CD4-positive, alpha-beta T cell treated with Interleukin-2 at 100 ng/mL for 4 hours (primary cell): ENCODE measurements at places on chromosomes 12 and 14.

- no peak for DNase-seq
Observed at GRCh38 chr12:30296486-30296885, 399.2 kb downstream of the IPO8 start.

- peak; percentile 39 for DNase-seq
Observed at GRCh38 chr14:70934502-70935134, 27.4 kb downstream of the PCNX1 start.

- no peak for DNase-seq
Observed at GRCh38 chr14:22884076-22884737, 1.2 kb downstream of the REM2 start.

DNA sequence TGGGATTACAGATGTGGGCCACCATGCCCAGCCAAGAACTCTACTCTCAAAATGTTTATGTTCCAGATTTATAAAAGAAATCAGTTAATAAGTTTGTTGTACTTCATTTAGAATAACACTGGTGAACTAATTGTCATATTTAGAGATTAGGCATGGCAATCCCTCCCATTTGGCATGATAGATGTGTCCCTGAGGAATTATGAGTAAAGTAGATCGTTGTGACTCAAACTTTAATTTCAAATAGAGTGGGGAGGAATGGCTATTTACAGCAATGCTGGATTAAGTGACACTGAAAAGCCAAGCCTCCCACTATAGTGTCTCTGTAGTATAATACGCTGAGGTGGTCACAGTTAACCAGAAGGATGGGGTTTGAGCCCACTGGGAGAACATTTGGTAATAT, 39.3 kb upstream of the RTRAF start:
- DNase-seq = no peak

DNA sequence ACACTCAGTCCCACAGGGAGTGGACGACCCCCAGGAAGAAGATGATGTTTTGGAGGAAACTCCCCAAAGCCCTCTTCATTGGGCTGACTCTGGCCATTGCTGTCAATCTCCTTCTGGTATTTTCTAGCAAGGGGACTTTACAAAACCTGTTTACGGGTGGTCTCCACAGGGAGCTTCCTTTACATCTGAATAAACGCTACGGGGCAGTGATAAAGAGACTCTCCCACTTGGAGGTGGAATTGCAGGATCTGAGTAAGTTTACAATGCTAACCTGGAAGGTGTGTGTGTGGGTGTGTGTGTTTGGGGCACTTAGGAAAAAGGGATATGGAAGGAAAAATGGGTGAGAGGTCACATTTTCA, 416 bp downstream of the GALNT8 start:
- DNase-seq = no peak

GRCh38 chr14:37573356-37573755, 21.7 kb downstream of the FOXA1 start:
- DNase-seq = no peak

DNA sequence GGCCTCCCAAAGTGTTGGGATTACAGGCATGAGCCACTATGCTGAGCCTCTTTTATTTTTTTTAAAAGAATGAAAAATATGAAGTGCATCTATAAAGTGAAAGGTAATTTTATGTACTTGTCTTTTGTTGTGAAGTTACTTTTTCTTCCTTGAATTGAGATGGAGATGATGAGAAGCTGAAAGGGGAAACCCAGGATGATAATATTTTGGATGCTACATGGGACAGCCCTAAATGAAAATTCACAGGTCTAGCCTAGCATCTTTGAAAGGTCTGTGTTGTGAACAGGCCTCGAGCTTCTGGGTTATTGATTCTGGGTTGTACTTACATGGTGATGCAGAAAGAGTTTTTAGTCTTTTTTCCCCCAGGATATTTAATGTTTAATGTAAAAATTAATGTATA, 14.6 kb downstream of the DIP2B start:
- DNase-seq = no peak

- no peak for DNase-seq
Observed at GRCh38 chr12:25775968-25776367, 182.5 kb upstream of the RASSF8 start.

DNA sequence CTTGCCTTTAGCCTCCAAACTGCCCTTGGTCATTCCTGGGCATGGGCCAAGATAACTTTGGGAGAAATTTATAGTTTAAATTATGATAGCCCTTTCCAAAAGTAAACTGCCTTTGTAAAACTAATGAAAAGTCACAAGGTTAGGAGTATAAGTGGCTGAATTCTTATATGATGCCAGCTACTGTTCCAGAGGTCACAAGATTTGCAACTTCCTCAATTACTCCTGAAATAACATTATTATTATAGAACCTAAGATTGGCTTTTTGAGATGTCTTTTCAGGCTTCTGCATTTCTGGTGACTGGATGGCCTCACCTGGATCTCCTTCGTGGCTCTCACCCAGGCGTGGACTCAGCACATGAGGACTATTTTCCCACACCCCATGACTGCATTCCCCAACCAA, 55.0 kb downstream of the OSBPL8 start:
- no peak for DNase-seq

GRCh38 chr14:58637040-58637390, 747 bp upstream of the DACT1 start:
- peak; percentile 23 for DNase-seq

DNA sequence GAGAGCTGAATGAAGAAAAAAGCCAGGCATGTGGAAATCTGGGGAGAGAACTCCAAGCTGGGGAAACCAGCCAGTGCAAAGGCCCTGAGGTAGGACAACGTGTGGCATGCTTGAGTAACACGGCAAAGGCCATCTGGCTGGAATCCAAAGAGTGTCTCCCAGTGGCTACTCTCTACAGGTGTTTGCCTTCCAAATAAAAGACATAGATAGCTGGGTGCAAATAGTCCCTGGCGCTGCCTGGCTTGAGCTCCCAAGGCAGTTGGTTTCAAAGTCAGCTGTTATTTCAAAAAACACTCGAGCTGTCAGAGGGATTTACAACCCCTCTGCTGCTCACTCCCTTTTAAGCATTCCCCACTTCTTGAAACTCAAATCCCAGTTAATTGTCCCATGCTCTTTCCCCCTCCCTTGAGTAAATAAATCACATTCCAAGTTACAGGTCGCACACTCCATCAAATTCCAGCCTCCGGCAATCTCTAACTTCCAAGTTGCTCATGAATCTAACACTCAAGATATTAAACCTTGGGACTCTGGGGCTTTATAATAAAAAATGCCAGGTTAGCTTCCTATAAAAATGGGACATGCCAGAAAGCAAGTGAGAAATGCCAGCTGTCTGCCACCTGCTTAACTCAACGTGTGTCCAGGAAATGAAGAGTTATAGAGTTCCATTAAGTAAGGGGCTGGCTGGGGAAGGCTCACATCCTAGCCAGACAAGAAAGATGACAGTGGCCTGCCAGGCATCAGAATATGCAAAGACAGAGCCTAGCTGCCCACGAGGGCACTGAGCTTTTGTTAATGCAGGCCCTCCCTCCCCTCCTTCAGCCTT, 133.6 kb upstream of the NOS1 start:
- DNase-seq = no peak

DNA sequence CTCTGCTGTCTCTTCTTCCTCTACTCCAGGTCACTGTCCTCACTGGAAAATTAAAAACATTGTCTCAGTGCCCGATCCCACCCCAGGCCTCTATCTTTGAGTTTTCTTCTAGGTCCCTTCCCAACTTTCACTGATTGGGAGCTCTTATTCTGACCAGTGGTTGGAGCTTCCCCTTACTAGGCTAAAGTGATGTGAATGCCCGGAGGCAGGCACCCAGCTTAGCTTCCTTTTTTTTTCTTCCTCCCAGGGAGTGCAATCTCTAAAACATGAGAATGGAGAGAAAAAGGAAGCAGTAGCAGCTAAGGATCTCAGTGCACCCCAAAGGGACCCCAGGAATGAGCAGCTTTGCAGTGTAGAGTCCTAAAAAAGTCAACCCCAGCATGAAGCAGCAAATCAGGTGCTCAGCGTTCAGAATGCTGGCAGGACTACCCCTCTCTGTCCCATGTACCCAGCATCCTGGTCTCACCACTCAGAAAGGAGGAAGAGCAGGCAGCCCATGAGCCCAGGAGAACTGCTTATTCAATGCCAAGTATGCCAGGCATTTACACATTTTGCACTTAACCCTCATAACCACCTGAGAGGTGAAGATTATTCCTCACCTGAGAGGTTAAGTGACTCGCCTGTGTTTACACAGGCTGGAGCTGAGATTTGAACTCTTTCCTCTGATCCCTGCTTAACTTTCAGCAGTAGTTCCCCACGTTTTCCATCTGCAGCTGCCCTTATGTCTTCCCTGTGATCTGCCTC, 146.2 kb upstream of the PWP1 start:
- no peak for DNase-seq

GRCh38 chr14:88424573-88424972, 39.1 kb downstream of the SPATA7 start:
- DNase-seq = no peak

DNA sequence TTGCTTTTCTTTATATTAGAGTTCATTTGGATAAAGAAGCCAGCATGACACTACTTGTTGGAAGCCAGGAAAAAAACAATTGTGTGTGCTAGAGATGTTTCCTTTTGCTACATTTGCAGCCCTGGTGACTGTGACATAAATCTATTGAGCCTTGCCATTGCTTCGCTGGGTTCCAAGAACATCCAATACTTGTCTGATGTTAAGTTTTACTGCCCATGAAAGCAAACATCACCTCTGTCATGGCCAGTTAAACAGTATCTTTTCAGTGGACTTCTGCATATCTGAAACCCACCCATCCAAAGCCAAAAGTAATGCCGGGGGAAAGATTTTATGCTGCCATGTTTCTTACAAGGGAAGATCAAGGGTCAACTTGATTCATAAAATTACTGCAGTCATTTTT, 184.0 kb downstream of the MSRB3 start:
- DNase-seq = no peak

GRCh38 chr14:51540364-51540763, 111.3 kb upstream of the FRMD6 start:
- no peak for DNase-seq

DNA sequence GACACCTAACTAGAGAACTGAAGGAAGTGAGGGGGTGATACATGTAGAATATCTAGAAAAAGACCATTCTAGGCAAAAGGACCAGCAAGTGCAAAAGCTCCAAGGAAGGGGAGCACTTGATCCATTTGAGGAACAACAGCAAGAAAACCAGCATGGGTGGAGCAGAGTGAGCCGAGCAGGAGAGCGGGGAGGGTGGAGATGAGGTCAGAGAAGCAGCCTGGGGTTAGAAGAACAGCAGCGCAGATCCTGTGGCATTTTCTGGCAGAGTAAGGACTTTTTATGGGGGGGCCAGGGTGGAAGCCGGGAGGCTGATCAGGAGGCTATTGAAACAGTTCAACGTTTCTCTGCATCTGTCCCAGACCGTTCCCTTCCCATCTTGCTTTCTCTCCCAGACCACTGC, 24.5 kb upstream of the TMCC3 start:
- peak; percentile 4 for DNase-seq

DNA sequence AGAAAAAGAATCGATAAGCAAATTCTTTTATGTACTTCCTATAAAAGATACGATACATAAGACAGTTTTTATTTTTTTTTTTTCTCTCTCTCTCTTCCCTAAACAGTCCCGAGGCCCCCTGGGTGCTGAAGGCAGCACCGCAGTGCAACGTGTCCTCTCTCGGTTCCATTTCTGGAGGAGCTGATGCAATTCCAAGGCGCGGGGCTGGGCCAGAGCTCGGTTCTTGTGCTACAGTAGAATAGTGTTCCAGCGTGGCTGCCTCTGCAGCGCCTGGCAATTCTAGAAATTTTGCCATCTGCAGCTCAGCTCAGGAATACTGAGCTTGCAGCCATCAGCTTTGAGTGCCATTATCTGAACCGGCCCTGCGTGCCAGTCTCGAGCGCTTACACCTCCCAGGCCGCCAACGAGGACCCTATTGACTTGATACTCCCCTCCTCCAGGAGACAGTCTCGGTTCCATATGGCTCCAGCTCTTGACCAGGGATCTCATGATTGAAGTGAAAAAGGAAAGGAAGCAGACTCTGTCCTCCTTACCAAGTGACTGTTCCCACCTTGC, 630 bp downstream of the ALDH1L2 start:
- no peak for DNase-seq

GRCh38 chr14:61699027-61699426, 3.7 kb downstream of the HIF1A start:
- no peak for DNase-seq

DNA sequence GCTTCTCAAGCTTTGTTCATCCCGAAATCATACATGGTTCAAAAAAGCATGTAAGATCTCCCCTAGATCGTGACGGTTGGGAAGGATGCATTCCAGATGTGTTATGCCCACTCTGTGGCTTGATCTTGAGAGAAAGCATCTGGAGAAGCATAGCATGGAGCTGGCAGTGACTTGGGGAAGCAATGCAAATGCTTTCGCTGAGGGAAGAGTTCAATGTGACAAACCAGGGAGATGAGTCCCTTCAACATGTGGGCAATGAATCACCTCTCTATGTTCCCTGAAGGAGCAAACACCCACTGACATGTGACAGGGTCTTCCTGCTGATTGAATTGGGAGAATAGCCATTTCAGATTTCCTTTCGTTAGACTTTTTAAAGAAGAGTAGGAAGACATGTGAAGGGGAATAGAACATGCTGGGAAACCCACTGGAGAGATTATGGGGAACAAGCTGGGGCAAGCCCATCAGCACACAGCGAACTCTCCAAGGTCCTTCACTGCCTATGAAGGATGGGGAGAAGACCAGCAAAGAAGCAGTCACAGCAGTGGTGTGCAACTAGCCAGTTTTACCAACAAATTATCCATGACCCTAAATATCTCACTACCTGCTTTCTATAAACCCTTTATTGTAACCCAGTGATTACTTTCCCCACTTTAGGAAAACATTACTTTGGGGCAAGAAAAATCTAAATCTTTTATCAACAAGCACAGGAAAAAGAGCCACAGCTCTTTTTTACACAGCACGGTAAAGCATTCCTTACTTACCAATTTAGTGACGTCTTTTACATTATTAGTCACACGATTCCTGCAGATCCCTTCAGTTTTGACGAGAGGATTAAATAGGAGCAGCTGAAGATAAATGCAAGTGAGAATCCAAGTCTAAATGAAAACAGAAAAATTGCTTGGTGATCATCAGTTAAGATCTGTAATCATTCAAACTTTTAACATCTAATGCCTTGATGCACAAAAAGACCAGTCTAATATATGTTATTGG, 35.0 kb downstream of the KITLG start:
- DNase-seq = no peak

DNA sequence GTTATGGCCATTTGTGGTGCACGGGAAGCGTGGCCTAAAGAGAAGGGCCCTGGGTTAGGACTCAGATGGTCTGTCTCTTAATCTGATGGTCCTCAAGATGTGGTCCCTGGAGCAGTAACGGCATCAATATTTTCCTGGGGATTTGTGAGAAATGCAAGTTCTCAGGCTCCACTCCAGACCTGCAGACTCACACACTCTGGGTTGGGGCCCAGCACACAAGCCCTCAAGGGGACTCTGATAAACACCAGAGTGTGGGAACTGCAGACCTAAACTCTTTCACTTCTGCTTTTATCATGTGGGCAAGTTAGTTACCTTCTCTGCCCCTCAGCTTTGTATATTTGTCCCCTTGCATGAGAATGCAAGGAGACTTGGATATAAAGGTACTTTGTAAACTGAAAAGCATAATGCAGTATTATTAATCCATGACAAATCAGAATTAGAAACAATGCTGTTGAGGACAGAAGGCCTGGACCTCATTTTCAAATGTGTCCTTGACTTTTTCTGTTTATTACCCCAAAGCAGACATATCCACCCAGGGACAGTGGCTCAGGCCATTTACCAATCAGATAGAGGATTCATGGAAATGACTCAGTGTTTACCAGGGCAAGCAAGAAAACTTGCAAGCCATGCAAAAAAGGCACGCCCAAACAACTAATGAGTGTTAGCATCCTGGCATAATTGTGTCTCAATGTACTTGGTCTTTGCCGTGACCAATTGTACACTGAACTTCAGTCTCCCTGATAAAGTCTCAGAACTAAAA, 157.0 kb downstream of the ASCL1 start:
- DNase-seq = no peak
